Stimulated activated CD8-positive, alpha-beta memory T cell treated with anti-CD3 and anti-CD28 coated beads, Interleukin-12 subunit alpha, Interleukin-12 subunit beta, amount 100 ng/mL, for 4 hours (primary cell): ENCODE measurements at places on chromosomes 6 and 20.

- DNase-seq: no peak
Observed at GRCh38 chr6:92495242-92495641, 924.1 kb downstream of the EPHA7 start.

DNA sequence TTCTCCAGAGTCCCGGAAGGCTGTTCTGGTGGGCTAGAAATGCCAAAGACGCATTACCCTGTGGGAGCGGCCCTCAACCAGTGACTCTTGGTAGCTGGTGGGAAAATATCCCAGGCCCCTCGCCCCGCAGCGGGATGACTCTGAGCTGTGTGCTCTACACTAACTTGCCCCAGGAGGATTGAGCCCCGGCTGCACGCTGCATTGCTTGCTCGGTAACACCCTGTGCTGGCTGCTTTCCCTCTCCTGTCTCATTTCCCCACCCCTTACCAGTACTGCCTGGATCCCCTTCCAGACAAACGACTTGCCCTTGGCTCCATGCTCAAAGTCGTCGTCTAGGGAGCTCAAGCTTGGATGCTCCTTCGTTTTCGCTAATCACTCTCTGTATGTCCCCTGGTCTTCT lies 411.8 kb upstream of the SULF2 start:
- no peak for DNase-seq

DNA sequence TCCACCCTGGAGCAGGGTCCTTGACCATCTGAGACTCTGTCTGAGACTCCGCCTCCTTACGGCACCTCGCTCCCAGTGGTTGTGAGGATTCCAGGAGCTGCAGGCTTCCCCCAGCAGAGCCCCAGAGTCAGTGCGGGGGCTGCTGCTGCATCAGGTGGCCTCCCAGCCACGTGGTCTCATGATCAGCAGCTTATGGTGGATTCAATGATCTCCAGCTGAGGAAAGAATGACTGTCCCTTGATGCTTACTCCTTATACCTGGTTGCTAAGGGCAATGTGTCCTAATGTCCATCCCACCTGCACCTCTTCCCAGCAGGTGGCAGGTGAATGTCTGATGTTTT lies 40.0 kb downstream of the SLC22A1 start:
- DNase-seq: no peak

- no peak for DNase-seq
Observed at GRCh38 chr6:138719011-138719635, 54.4 kb upstream of the CCDC28A start.

DNA sequence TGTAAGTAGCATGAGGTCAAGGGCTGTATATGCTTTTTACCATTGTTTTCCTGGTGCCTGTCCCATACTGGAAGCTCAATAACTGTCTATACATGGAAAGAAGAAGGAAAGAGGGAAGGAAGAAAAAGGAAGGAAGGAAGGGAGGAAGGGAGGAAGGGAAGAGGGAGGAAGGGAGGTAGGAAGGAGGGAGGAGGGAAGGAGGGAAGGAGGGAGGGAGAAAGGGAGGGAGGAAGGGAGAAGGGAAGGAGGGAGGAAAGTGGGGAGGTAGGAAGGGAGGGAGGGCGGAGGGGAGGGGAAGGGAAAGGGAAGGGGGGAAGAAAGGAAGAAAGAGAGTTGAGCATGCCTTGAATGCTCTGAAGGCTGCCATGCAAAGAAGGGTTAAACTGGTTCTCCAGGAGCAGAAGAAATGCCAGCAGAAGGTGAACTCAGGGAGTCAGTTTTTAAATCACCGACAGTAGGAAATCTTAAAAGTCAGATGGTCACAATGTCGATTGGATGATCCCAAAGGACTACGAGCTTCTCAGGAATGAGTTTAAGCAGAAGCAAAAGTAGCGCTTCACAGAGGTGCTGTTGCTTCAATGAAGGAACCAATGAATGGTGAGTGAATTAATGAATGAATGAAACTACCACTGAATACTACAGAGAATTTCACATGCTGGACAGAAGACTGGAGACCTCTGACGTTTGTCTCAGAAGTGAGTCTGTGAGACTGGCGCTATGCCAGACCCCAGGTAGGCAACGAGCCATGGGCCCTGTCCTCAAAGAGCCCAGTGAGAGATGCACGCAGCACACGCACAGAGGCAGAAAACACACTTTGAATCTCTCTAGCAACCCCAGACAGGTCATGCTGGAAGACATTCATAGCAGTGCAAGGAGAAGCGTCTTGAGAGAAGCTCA lies 117.6 kb downstream of the MRPL14 start:
- no peak for DNase-seq
